NCI-H1694 (cell line): ENCODE measurements at places on chromosomes 1 and 21.

GRCh38 chr21:18384771-18385170 lies 18.8 kb downstream of the TMPRSS15 start:
- DNase-seq, result peak; percentile 64

- DNase-seq, result no peak
Measured at GRCh38 chr1:5966543-5967205, 25.6 kb downstream of the NPHP4 start.

GRCh38 chr1:232923739-232924386 lies 26.5 kb upstream of the NTPCR start:
- DNase-seq, result no peak

DNA sequence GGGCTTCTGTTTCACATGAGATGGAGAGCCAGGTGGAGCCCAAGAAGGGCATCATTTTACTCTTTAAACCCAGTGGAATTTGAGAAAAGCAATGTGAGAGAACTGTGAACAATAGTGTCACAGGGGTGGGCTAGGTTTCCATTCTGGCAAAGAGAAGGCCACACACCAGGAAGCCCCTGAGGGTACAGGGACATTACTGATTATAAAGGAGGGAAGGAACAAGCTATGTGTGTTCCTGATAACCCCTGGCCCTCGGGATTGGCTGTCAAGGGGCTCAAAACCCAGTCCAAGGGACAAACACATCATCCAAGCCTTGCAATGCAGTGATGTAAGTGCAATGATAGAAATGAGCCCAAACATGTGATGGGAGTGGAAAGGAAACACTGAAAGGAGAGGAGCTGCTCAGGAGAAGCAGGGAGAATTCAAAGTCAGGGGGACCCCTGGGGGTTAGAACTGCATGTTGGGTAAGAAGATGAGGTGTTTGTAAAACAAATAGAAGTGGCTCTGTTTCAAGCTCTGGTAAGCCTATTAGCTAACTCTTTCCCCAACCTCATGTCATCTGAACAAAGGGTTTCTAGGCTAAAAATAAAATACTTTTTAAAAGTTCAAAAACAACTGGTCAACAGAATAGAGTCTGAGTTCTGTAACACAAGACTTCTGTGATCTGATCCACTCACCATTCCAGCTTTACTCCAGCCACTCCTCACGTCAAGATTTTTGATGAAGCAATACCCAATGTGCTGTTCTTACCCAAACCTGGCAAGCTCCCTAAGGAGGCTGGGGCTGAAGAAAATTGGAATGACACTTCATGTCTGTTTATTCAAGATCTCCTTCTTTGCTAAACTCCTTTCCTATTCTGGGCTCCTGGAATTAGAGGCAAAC lies 51.1 kb upstream of the IL12RB2 start:
- DNase-seq, result no peak

DNA sequence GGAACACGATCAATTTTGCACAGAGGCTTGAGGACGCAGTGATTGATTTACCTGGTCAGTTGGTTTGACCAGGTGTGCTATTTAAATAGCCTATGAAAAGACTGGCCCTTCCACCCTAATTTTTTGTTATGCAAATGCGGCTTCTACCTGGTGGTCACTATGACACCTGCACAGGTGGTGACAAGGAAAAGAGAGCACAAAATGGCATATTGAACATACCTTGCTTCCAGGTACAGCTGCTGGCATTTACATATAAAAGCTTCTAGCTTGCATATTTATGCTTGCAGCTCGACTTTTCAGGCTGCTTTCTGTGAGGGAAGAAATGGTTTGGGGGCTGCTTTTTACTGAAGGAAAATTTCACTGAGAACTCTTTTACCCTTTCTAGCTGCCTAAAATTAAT lies 15.3 kb upstream of the FMO4 start:
- no peak for DNase-seq
